COR-L47 (cell line): ENCODE measurements at places on chromosomes 5 and 9.

DNA sequence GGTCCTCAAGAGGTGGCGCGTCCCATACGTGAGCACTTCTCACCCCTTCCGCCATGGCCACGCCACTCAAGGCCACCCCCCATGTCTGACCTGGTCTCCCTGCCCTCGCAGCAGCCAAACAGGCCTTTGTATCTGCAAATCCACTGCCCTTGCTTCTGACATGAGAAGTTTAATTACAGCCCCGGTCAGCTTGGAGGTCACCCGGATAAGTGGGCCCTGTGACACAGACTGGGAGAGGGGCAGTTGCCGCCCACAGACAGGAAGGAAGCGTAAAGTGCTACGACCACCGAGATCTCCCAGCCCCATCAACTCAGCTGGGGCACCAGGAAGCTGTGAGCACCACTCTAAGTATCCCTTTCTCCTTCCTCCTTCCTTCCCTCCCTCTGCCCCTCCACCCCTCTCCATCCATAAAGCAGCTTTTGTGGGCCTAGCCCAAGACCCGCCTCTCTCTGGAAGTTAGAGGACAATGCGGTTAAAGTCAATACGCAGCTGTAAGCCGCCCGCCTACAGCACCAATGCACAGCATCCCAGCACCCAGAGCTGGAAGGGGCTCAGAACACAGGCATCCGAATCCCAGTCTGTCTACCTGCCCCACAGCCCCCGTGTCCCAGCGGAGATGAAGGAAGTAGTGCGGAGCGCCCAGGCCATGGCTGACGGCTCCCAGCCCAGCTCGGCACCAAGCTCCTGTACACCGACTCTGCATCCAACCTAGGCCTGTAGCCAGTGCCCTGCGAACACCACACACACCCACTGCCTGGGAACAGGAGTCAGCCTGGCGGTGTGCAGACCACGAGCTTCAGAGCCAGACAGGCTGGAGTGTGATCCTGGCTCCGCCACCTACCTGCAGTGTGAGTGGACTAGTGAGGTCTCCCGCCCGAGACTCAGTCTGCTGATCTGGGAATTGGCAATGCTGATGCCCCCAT is 44.8 kb upstream of the RNF130 start:
- DNase-seq: no peak

- no peak for DNase-seq
These were observed 30.5 kb upstream of the ZSWIM6 start for GRCh38 chr5:61301341-61302199.

GRCh38 chr5:108430931-108431608 is 49.2 kb upstream of the FBXL17 start:
- DNase-seq: no peak

DNA sequence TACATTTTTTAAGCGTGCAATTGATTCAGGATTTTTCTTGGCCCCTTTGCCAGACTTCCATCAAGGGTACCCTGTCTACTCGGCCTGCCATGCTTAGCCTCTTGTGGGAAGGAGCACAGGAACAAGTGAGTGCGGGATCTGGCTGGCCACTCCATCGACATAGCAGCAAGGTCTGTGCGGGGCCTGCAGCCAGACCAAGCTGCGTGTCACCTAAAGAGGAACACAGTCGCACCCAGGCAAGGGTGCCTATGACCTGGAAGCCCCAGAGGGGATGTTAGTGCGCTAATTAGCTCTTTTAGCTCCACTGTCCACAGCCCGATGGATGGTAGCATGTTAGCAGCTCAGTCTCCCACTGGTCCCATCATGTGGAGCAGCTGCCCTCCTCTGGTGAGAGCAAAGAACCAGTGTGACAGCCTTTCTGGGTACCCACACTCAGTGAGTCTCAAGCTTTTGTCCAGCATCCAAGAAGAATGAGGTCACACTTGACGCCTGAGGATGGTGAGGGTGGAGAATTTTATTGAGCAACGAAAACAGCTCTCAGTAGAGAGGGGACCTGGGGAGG is 38.7 kb downstream of the FTMT start:
- no peak for DNase-seq

- DNase-seq: no peak
These were observed 43.0 kb upstream of the GNAQ start for GRCh38 chr9:78074385-78075291.

- no peak for DNase-seq
These were observed 1860.1 kb upstream of the ACO1 start for GRCh38 chr9:30524311-30524710.
